NCI-H1930 (cell line): ENCODE measurements at places on chromosomes 2 and 18.

DNA sequence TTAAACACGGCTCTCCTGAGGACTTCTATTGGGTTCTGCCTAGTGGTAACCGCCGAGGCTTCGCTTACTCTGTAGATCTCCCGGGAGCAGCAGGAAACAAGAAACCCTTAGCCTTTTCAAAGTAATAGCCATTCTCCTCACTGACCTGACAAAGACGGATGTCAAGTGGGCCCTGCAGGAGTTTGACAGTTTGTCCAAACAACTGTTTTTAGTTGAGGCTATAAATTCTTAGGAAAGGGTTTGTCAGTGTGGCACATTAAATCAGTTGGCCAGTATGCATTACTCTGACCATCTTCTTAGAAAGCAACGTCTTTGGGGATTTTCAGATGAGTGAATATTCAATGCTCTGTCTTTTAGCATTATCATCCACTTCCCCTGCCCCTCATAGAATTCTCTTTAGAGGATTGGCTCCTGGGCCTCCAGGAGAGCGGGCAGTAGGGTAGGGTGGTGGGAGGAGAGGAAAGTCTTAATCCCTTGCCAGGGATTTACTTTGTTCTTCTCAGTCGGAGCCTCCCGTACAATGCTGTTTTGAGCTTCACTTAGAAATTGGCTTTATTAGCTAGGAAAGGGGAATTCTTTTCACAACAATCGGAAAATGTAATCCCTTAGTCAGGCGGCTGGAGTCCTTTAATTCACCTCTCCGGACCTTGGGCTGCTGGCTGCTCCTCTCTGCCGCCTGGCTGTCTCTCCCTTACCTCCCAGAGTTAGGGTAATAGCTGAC, 13.3 kb upstream of the C18orf32 start:
- DNase-seq: no peak

DNA sequence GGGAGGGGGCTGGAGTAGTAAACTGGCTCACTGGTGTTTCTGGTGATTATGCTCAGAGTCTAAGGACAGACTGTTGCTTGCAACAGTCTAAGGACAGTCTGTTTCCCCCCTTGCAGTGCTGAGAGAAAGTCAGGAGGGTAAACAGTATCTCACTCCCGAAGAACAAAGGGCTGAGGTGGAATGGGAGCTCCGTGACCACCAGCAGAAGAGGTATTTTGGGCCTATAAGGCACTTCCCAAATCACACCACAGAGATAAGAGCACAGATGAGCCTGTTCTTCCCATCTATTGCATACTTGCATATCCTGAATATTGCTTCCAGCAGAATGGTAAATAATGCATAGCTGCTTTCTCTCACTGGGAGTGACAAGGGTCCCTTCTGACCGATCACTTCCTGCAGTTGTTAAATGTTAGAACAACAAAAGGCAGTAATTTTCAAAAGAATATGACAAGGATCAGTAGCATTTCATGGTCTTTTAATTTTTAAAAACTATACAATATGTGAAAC, 160.4 kb upstream of the LYPD1 start:
- DNase-seq: no peak

- no peak for DNase-seq
Measured at GRCh38 chr18:48219037-48219809, 190.0 kb downstream of the ZBTB7C start.

DNA sequence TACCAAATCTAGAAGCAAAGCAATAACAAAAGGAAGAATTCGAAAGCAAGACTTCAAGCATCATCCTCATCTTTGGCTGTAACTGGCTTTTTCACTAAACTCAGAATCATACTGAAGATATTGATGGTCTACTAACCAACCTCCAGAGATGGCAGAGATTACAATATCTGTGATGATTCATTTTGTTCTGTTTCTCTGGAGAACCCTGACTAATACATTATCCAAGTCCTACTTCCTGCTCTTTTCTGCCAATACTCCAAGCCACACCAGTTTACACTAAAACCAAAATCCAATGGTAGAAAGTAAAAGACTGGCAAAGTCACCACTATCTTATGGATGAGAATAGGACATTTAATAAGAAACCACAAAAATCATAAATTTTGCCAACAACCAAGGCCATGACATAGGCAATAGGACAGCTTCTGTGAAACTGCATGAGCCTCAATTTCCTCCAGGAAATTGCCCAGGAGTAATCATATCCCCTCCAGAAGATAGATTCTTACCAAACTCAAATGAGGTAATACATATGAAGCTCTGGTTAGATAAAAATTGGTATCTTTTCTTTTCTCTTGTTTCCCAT, 159.8 kb downstream of the METTL4 start:
- no peak for DNase-seq

DNA sequence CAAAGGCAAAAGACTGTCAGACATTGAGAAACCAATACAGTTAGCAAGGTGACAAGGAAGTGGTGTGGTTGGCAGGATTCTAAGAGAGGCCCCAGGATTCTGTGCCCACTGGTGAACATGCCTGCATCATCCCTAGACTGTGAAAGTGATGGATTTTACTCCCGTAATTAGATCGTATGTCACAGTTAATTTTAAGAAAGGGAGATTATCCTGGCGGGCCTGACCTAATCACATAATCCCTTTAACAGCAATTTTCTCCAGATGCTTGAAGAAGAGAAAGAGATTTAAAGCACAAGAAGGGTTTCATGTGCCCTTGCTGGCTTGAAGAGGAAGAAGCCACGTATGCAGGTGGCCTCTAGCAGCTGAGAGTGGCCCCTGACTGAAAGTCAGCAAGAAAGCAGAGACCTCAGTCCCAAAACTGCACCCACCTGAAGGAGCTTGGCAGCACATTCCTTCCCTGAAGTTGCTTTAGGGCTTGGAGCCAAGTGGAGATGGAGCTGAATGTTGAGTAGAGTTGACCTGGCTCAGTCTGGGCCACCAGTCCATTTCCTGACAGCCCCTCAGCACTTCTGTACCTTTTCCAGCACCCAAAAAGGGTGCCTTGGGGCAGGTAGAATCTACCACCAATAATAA, 49.1 kb downstream of the GTF3C3 start:
- no peak for DNase-seq

GRCh38 chr2:179455824-179456223, 191.2 kb upstream of the SESTD1 start:
- DNase-seq: no peak

DNA sequence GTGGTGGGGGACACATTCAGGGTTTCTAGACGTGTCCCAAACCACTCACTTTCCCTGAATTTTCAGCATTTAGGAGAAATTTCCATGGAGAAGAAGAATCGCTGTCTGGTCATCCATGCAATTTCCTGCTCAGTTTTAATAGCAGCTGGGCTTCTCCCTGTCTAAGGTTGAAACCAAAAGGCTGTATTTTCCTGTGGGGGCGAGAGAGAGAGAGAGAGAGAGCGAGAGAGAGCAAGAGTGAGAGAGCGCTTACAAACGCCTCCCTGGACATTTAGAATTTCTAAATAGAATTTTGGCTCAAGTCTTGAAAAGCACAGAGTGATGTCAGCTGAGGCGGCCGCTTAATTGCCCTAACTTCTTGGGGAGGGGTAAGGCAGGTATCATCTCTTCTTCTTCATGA, 110.8 kb downstream of the SETBP1 start:
- DNase-seq: no peak

DNA sequence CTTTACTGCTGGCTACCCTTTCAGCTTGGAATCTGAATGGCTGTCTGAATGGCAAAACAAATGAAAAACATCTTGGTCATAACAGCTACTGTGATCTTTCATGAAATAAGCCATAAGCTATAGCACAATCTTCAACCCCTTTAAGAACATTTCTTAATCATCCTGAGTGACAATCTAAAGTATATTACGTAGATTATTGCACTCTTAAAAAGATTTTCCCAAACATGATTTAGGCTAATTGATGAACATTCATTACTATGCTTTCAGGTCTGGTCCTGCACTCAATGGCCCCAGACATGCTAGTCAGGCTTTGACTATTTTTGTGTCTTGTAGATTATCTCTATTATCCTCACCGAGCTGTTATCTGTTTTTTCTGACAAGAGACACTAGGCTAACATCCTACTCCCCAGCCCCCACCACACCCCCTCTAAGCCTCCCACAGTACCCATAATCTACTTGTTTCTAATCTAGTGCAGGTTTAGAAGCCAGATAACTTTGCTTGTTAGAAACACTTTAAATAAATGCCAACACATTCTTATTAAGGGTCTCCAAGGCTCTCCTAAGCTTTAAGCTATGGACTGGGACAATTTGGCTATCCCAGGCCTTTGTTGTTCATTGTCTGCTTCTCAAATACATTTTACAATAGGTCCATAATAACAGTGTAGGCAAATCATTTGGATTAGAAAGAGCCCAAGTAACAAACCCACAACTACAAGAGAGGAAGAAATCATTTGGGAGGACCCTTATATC, 4.2 kb downstream of the SMAD2 start:
- no peak for DNase-seq

DNA sequence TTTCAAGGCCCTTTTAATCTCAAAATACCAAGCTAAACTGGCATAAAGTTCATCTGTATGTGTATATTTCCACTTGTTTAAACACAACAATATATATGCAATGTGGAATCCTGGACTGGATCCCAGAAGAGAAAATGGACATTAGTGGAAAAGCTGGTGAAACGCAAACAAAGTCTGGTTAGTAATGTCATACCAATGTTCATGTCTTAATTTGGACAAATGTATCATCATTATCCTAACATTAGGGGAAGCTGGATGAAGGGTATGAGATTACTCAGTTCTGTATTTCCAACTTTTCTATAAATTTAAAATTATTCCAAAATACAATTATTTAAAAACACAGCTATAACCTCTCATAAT, 3.8 kb downstream of the SP3 start:
- DNase-seq: no peak

GRCh38 chr2:162688403-162688802, 150.2 kb downstream of the KCNH7 start:
- no peak for DNase-seq

GRCh38 chr2:182482511-182482910, 55.7 kb upstream of the PDE1A start:
- peak; percentile 73 for DNase-seq

DNA sequence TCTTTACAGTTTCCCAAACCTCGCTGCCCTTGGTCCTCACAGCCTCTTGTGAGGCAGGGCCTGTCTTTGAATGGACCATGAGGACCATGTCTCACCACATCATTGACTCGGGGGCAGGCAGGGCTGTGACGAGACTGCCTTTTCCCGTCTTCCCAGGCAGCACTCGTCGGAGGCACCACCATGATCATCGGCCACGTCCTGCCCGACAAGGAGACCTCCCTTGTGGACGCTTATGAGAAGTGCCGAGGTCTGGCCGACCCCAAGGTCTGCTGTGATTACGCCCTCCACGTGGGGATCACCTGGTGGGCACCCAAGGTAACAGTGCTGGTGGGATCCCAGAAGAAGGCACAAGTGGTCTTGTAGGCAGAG, 45.7 kb upstream of the MAPRE3 start:
- no peak for DNase-seq

DNA sequence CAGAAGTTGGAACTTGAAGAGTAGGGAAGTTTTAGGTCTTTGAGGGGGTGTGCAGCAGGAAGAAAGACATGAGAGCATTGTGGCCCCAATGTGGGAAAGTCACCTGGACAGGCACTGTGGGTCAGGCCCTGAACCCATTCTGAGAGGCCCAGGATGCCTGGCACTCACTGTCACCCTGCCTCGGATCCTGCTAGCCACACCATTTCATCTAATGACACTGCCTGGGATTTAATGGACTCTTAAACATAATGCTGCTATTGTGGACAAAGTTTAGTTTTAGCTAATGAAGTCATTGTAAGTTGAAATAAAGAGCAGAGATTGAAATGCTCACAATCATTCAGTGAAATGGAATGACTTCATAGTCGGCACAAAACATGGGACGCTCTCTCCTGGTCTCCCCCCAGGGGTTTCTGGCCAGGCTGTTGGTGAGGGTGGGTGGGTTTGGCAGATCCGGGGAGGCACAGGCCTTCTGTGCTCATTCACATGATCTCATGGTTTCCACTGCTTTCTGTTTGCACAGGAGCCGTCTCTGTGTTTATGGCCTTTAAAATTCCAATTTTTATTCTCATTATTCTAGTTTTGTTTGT, 141.8 kb upstream of the KLHL29 start:
- no peak for DNase-seq

DNA sequence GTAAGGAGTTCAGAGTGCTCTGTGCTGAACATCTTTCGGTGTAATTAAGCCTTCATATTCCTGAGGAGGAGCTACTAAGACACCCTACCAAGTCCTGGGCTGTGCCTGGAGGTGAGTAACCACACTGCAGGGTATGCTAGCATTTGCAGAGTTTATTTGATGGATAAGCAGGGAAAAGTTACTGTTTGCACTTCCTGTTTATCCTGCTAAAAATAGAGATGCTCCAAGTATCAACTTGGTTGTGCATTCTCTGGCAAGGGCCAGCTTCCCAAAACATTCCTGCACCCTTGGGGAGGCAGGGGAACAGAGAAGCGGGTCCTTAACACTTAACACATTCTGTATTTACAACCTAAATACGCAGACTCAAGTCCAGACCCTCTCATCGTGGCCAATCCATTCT, 49.8 kb downstream of the PARD6G start:
- DNase-seq: no peak

- DNase-seq: no peak
Measured at GRCh38 chr2:120472031-120472430, 126.1 kb downstream of the INHBB start.

GRCh38 chr2:19158211-19158610, 200.2 kb downstream of the OSR1 start:
- no peak for DNase-seq

GRCh38 chr2:235769046-235769445, 275.2 kb downstream of the AGAP1 start:
- DNase-seq: no peak

DNA sequence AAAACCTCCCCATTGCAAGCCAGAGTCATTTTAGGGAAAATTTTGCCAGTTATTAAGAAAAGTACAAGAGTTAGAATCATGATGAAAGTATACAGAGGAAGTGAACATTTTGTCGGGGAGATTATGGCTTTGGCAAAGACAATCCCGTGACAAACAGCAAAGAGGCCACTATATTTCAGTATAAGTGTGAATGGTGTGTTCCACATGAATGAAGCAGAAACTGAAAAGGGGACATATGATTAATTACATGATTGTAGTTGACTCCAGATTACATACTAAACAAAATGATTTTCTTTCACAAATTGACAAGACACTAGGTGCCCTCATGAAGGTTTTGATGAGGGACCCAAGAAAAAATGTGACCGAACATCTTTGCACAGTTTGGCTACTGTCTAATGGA, 42.0 kb downstream of the SP140 start:
- no peak for DNase-seq

DNA sequence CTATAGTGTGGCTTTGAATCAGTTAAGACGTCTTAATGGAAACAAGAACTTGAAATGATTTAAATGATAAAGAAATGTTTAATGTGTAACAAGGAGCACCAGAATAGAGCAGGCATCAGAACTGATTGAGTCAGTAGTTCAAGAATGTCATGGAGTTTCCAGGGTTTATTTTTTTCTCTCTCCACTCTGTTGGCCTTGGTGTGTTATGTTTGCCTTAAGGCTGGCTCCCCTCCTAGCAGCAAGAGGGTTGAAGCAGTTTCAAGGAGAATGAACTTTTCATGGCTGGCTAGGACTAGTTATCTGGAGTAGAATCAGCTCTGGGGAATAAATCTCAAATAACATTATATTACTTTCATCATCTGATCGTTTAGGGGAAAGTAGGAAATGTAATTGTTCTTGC, 13.4 kb upstream of the GLS start:
- no peak for DNase-seq

GRCh38 chr2:49860170-49860569, 705.9 kb upstream of the FSHR start:
- no peak for DNase-seq
